ENCODE measurements at places on chromosomes 11 and 22.

DNA sequence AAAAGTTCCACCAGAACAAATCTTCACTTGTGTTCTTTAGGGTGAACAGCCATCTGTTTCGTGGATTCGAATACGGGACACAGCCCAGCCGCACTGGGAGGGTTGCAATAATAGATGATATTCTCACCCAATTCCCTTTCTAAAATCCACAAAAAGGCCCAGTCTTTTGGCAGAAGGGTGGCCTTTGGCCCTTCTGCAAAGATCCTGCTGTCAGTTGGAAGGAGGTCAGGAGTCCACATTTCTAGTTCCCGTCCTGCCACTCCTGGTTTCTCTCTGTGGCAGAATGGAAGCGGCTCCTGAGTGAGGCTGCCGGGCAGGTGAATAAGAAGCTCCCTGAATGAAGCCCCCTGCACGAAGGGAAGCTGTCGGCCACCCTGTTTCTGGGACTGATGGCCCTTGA lies 11.2 kb upstream of the LINC01488 start:
- DNase-seq = no peak

GRCh38 chr22:44848791-44849420 lies 96.5 kb downstream of the ARHGAP8 start:
- DNase-seq = no peak

DNA sequence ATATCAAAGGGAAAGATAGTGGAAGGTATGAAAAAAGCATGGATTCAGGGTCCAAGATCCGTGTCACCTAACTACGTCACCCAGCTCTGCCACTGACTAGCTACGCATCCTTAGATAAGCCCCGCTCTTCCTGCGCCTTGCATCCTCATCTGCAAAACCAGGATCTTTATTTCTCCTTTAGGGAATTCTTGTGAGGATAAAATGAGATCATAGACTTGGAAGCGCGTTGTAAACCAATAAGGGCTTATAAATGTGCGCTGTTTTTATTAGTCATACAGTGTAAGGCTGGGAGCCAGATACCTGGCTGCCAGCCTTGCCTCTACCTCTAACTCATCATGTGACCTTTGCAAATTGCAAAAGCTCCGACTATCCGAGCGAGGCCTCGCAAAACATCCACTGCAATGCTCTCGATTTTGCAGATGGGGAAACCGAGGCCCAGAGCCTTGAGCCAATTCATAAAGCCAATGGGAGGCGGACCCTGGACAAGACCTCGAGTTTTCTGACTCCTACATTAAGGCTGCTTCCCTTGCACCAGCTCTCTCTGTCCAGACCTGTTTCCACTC lies 753 bp downstream of the PRPF19 start:
- DNase-seq = no peak

- DNase-seq = no peak
Observed at GRCh38 chr11:32586576-32587190, 3.1 kb downstream of the EIF3M start.

- DNase-seq = no peak
Observed at GRCh38 chr22:48188231-48188721, 1425.8 kb downstream of the TBC1D22A start.

- DNase-seq = no peak
Observed at GRCh38 chr11:111417011-111417765, 38.1 kb upstream of the POU2AF1 start.

- no peak for DNase-seq
Observed at GRCh38 chr11:101600924-101601323, 17.1 kb upstream of the TRPC6 start.

DNA sequence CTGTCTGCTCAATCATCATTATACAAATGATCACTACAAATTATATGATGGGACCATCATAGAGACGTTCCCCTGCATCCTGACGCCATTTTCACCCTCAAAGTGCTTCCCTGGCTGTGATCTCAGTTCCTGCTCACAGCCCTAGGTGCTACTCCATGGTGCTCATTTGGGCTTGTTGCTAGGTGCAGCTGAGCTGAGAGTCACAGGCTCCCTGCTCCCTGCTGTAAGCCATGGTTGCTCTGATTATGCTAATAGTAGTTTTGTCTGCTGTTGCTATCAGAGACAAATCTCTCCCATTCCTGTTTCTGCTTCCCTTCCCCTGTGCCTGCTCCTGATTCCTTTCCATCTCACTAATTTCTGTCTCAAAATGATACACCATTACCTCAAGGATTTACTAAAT lies 474.3 kb downstream of the METTL15 start:
- DNase-seq = no peak

DNA sequence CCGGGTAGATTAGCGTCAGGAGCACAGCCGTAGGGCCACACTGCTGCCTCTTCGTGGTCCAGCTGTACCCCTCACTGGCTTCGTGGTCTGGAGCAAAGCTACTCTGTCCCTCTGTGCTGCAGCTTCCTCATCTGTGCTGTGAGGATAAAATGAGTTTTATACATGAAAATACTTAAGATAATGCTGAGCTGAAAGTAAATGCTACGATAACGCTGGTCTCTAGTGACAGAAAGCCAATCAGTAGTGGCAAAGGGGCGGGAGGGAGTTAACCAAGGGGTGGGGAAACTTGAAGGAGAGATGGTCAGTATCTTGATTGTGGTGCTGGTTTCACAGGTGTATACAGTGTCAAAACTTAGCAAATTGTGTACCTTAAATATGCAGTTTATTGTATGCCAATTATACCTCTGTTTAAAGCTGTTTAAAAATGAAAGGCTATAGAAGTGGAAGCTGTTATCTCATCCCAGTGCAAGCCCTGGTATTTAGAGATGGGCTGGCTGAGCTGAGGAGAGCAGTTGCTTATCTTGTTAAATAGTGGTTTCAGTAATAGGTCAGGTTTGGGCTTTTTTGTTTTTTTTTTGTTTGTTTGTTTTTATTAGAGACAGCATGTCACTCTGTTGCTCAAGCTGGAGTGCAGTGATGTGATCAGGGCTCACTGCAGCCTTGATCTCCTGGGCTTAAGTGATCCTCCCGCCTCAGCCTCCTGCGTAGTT lies 36.7 kb downstream of the ACO2 start:
- no peak for DNase-seq

DNA sequence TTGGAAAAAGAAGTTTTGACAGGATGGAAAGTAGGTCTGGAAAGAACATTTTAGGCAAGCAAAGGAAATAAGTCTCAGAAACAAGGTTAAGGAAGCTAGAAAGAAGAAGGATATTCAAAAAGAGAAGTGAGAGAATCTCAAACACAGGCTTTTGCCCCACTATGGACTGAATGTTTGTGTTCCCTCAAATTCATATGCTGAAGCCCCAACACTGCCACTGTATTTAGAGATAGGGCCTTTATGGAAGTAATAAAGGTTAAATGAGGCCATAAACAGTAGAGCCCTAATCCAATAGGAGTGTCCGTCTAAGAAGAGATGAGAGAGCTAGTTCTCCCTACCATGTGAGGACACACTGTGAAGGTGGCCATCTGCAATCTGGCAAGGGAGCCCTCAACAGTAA lies 20.6 kb upstream of the RPS13 start:
- no peak for DNase-seq

DNA sequence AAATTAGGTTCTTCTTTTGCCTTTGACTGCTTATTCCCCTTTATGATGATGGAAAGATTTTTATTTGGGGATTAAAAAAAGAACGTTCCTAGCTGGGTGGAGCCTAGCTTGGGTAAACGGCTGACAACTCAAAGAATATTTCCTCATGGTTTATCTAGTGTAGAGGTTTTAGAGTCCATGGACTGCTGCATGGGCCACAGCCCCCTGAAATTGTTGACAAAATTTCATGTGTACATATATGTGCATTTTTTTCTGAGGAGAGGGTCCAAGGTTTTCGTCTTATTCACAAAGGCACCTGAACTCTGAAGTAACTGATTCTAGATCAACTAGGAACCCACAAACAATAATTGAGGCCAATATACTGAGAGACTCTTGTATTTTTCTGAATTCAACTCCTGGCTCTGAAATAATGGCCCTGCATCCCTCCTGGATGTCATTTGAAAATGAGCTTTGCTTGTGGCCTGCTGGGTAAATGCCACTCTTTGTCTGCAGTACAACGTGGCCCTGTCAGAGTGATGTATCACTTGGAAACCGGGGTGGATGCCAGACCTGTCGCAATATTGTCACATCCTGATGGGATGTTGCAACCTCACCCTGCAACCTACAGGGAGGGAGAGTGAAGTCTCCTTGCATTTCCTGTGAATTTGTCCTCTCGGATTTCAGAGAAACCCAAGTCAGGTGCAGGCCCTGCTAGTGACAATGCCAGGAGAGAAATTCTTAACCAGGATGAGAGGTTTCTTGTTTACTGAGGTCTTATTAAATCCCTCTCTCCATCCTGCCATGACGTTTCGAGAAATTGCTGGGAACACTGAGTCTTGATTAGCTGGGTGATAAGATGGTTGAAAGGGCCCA lies 33.8 kb downstream of the EHF start:
- DNase-seq = no peak

GRCh38 chr11:65489035-65489705 lies 9.7 kb upstream of the MALAT1 start:
- no peak for DNase-seq

DNA sequence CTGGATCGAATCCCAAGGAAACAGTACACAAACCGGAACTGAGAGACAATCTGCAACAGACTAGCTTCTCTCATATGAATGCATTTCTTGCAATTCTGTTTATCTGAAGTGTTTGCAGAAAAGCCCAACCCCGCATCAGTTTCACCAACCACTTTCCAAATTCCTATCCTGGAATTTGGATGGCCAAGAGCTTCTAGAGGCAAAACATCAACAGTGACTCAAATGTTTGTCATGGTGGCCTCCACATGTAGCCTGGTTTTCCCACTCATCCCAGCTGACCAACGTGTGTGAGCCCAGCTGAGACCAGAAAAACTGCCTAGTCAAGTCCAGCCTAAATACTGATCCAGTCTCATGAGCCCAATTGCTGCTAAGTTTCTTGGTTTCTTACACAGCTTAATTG lies 8.3 kb upstream of the MIEF1 start:
- DNase-seq = no peak

DNA sequence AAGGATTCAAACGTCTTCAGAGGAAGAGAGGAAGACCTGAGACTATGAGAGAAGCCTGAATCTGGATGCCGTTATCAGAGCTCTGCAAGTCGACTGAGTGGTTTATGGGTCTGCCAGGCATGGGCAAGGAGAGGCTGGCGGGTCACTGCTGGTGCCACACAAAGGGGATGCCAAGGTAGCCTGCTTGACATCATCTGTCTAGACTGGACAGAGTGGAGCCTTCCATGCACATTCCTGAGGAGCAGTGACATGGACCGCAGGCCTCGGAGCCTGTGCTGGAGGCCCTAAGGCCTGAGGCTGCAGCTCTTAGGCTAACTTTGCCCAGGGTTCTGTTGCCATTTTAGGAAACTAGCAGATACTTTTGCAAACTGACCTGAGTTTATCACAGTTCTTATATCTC lies 127.4 kb downstream of the WT1 start:
- DNase-seq = no peak

GRCh38 chr11:45048870-45049691 lies 97.4 kb upstream of the PRDM11 start:
- no peak for DNase-seq

DNA sequence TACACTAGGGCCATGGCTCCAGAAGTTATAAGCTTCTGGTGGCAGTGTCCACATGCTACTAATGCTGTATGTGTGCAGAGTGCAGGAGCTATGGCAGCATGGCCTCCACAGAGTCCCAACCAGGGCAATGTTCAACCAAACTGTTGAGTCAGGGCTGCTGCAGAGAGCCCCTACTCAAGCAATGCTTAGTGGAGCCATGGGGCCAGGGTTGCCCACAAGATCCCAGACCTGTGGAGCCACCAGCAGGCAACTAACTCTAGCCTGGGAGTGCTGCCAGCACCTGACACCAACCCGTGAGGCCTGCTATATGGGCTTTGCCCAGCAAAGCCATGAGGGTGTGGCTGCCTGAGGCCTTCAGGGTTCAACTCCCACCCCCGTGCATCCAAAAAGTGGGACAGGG lies 655.2 kb downstream of the TBC1D22A start:
- DNase-seq = no peak

- no peak for DNase-seq
Observed at GRCh38 chr11:97140885-97141494, 751.2 kb downstream of the JRKL start.

DNA sequence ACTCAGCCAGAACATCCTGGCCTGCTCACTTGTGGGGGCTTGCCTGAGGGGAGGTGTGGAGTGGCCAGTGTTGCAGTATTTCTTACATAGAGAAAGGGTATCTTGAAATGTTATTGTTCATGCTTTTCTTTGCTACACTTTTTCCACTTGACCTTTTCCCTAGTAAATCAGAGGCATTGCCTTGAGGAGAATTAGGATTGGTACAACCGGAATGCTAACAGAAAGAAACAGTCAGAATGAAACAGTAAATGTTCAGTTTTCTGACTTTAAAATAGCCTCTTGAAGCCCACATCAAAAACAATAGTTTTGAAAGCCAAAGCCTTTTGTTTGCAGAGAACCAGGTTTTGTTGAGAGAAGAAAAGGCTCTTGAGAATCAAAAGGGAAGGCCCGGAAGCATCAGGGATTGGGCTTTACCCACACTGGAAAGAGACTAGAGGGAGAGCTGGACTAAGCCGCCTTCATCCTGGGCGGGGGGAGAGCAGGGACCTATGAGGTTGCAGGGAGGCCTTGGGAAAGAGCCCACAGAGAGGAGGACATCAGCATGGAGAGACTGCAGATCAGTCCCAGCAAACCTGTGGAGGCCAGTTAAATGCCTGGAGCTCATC lies 12.4 kb downstream of the ADM start:
- no peak for DNase-seq

- DNase-seq = no peak
Observed at GRCh38 chr11:132200353-132200936, 830.0 kb downstream of the NTM start.

DNA sequence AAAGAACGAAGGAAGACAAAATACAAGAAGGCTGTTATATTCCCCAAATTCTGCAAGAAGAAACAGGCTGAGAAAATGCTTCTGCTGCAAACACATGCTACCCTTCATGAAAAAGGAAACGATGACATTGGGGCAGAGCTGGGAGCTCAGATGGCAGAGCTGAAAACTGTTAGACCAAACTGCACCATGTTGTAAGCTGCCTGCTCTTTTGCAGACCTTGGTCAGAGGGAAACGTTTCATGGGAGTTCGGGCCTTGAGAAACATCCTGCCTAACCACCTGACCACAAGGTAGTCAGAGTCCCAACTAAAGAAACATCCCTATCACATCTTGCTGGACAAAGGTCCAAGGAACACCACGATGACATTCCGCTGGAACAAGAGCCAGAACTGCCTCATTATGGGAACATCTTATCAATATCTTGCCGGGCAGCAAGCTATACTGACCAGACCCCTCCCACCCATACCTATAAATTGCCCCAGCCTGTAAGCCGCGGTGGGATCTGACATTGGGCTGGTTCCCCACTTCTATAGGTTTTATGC lies 110.7 kb upstream of the CTSC start:
- DNase-seq = no peak

- DNase-seq = no peak
Observed at GRCh38 chr11:18692941-18693760, 5.4 kb upstream of the TMEM86A start.

GRCh38 chr22:26922806-26923205 lies 265.4 kb downstream of the MIAT start:
- DNase-seq = no peak

DNA sequence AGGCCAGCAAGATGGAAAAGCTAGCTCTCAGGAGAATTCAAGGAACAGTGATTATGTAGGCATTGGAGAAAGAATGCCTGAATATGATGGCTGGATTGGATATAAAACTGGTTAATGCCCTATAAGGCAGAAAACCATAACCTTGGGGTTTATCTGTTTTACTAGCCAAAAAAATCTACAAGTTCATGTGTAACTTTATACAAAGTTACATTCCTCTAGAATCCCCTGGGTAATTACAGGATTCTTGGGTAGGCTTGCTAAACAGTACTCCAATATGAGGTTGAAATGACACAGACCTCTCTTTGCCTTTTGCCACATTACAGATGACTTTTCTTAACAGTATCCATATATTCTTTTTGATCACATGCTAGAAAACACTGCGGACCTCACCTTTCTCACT lies 26.0 kb downstream of the TSPAN18 start:
- DNase-seq = no peak
